ENCODE measurements at places on chromosomes 12 and 14.

GRCh38 chr12:8028267-8028666 is 4.2 kb upstream of the FOXJ2 start:
- DNase-seq: no peak

DNA sequence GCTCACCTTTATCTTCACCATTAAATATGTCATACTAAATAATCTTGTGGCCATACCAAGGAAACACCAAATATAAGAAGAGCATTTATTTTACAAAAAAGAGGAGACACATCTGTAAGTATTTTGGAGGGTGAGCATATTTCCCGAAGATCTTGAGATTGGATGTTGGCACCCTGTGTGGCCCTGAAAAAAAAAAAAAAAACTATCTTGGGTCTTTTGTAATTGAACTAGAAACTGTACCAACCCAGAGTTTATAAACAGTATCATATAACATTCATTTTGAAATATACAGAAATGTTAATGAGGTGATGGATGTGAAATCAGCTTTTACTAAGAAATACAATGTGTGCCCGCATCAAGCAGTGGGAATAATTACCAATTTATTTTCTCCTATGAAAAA is 104.0 kb upstream of the FRMD6 start:
- no peak for DNase-seq

DNA sequence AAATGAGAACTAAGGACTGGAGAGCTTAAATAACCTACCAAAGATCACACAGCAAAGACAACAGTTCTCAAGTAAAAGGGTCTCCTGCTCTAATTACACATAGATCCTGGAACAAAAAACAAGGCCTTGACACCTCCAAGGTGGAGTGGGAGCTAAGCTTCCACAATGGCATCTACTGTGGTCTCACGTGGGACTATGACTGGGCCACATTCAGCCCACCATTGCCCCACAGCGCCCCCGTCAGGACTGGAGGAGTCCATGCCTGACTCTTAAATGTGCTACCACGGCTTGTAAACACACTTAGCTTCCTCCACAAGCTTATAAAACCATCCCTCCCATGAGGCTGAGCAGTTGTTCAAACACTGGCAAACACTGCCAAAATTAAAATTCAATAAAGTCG is 88.5 kb downstream of the GCH1 start:
- no peak for DNase-seq

DNA sequence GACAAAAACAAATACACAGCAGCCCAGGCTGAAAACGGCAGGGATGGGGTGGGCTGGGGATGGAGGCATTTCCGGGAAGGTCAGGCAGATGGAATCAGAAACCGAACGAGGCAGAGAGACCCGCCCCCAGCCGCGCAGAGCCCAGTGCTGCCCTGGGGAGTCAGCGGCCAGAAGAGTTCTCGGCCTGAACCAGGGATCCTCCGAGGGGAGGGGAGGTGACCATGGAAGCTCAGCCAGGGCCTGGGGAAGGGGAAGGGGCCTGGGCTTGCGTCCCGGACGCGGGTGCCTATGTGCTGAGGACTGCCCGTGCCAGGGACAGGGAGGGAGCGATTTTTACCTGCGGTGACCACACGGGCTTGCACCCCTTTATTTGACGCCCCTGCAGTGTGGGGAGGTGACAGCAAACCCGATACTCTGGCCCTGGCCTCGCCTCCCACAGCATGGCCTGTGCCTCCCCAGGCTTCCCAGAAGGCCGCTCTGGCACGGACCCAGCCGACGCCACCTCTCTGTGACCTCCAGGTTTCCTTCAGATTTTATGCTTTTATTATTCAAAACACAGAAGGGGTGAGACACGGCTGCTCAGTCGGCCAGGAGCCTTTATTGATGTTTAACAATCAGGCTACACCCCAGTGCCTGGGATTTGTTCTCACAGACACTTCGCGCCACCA is 7.7 kb downstream of the LRCOL1 start:
- DNase-seq: no peak

DNA sequence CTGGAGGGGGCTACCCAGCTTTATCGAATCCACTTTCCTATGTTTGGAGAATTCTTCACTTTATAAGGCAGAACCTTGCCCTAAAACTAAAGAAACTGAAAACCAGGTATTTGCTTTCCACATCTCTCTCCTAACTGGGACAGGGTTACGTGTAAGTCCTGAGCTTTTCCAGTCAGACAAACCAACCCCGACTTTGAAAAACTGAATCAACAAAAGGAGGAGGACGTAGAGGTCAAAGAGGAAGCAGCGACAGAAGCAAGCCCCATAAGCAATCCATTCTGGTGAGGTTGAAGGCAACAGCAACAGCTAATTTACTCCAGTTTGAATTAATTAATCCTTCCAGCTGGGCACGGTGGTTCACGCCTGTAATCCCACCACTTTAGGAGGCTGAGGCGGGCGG is 47.2 kb downstream of the LRP6 start:
- no peak for DNase-seq

- DNase-seq: no peak
These were observed 931.2 kb downstream of the NRXN3 start for GRCh38 chr14:79101388-79101787.

GRCh38 chr14:22427771-22428231 is 161.2 kb downstream of the DAD1 start:
- DNase-seq: peak; percentile 40

- DNase-seq: no peak
These were observed 26.4 kb upstream of the NUDT14 start for GRCh38 chr14:105207460-105207901.

DNA sequence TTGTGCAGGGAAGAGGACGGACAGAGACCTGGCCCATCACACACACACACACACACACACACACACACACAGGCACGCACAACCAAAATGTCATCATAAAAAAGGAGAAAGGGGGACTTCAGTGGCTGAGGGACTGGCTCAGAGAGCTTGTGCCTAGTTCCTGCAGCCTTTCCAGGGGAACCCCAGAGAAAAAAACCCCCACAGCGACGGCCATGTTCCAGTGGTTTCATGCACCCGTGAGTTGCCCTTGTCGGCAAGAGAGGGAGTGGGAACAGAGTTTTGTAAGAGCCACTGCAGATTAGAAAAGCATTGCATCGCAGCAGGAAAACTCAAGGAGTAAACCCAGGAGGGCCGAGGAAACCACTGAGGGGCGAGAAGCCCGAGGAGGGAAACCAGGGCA is 24.5 kb upstream of the FBXO21 start:
- DNase-seq: no peak

DNA sequence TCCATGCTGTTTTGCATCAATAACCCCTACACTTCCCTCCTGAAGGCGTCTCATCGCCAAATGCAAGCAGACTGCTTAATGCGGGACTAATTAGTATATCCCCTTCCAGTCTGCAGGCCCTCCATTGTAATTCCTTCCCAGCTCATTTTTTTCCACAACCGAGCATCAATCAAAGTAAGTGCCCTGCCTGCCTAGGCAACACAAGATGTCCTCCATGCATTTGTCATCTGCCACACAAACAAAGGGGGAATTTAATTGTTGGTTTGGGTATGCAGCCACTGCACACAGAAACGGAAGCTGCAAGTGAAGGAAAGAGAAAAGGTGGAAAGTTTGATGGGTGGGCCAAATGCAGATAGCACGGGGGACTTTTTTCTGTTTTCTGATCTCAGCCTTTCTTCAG is 168.0 kb downstream of the EGLN3 start:
- no peak for DNase-seq

- no peak for DNase-seq
These were observed 2.0 kb downstream of the DIO3 start for GRCh38 chr14:101563352-101563653.

DNA sequence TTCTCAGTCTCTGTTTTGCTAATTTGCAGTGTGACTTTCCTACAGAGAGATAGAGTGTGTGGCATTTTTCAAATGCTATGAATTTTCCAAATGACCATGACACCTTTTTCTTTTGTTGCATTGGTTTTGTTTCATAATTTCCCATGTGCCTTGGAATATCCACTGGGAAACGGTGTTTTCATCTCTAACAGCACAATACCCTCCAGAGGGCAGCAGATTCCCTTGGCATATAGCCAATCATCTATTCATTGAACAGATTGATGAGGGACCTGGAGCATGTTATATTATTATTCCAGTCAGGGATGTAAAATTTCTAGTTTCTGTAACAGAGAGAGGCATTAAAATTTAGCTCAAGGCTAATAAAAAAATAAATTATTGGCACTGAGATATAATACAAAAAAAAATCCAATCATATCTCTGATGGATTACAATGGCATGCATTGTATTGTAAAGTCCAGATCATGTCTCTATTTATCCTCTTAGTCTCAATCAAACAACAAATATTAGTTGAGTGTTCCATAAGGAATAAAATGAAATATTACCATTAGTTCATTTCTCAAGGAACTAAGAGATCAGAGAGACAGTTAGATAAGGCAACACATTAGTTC is 29.6 kb upstream of the NTN4 start:
- peak; percentile 57 for DNase-seq

GRCh38 chr12:1534748-1535147 is 59.6 kb downstream of the FBXL14 start:
- DNase-seq: no peak

GRCh38 chr12:27285403-27285802 is 41.3 kb downstream of the STK38L start:
- DNase-seq: peak; percentile 35

DNA sequence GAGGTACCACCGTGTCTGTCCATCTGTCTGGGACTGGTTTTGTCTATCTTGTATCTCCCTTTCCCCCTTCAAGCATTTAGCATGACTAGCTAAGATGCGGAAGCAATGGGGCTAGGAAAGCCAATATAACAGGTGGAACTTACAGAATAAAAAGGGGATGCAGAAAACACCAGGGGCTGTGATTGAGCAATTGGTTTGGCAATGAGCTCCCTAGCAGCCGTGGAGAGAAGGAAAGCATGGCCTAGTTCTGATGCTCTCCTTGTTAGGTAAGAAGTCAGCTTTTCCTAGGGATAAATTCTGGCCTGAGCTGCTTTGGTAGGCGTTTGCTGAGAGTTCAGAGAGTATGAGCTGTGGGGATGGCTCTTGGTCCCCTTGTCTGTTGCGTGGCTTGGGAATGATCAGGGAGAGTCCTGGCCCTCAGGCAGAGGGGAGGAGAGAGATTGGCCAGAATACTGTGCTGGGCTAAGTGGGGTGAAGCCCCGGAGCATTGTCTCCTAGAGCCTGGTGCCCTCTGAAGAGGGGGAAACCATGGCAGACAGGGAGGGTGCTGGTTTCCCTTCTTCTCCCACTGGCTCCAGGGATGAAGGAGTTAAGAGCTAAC is 7.1 kb downstream of the SETD1B start:
- DNase-seq: no peak

- DNase-seq: no peak
These were observed 89.5 kb upstream of the TMPO start for GRCh38 chr12:98425859-98426258.

- DNase-seq: no peak
These were observed 5.5 kb upstream of the GAS2L3 start for GRCh38 chr12:100567945-100568344.

GRCh38 chr14:71623939-71624338 is 308.3 kb upstream of the RGS6 start:
- no peak for DNase-seq

GRCh38 chr12:69225251-69225910 is 14.0 kb upstream of the CPSF6 start:
- DNase-seq: no peak

DNA sequence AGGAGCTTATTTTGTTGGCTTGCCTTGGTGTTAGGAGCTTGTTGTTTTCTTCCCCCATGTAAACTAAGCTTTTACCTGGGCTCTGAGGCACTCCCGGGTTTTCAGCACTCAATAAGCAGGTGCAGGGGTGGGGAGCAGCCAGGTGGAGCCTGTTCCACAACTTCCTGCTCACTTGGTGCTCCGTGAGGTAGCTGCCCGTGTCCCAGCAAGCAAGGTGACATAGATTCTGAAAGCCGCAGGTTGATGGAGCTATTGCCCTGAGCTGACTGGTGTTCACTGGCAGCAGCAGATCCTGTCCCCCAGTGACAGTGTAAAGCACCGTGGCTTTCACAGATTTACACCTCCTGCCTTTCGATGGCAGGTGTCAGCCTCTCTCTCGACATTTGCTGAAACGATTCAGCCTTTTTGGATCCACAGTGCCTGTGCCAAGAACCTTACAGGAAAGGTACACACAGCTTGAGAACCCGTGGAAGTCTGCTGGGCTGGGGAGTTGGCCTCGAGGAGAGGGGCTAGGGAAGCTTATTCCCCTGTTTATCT is 295.7 kb upstream of the FKBP4 start:
- no peak for DNase-seq

GRCh38 chr12:24742378-24742777 is 206.5 kb downstream of the BCAT1 start:
- no peak for DNase-seq

DNA sequence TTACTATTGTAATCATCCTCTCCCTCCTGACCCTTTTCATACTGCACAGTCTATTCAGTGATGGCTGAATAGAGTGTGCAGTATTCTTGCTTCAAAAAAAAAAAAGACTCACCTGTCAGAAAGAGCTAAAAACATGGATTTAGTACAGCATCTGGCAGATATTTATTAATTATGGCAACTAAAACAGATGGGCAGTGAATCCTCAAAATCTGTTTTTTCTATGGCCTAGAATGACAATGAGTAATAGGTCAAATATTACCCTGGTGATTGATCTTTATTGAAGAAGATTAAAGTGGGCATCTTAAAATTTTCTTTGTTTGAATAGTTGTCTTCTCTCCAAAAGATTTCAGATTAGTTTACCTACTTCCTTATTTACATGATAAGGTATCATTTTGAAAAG is 543.6 kb downstream of the FOXG1 start:
- no peak for DNase-seq

GRCh38 chr14:71932229-71932981 is at the start of gene RGS6:
Gene RGS6, plus strand, starts transcription at chr14:71932429.
- no peak for DNase-seq

- DNase-seq: no peak
These were observed 91.7 kb downstream of the TMX1 start for GRCh38 chr14:51331486-51332367.

DNA sequence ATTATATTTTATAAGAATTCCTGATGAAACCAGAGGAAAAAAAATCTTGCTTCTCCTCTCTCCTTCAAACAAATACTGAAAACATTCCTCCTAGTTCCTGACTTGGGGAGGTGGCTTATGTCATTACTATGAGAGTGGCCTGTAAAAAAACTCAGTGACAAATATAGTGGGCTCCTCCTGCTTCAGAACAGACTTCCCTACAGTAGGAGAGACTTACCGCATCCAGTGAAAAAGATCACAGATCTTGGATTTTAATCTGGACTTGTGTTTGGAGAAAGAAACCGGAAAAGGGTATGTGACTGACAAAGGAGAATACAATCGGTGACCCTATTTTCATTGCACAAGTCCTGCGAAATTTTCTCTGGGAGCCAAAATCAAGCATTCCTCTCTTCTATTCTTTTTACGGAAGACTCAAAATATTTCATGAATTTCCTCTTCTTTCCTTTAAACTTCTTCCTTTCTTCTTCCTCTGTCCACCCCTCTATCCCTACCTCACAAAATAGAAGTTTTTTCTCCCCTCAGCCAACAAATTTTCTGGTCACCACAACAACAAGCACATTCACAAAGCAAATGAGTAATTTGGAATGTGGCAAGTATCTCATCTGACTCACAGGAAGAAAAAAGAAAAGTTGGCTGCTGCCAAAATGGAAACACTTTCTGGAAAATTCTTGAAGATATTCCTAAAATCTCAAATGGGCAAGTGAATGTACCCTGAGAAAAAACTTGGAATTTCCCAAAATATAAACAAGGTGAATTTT is 185.1 kb upstream of the CDKN3 start:
- DNase-seq: peak; percentile 89
